ENCODE measurements at places on chromosomes 4 and X.

- DNase-seq: no peak
Measured at GRCh38 chrX:45766981-45767501, 566.4 kb upstream of the DIPK2B start.

- no peak for DNase-seq
Measured at GRCh38 chr4:36310793-36311192, 29.4 kb downstream of the DTHD1 start.

DNA sequence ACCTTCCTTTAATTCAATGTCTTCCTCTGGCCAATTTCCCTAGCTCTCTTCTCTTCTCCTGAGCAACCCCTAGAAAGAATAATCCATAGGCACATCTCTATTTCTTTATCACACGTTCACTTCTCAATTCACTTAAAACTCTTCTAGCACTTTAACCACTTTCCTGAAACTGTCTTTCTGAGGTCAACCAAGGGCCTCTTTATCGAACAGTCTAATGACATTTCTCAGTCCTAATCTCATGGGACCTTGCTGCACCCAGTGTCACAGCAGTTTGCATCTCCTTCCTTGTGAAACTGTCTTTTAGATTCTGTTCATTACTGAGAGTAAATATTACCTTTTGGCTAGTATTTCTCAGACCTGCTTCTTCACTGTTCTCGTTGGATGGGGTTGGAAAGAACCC is 285.3 kb upstream of the RASGEF1B start:
- no peak for DNase-seq

DNA sequence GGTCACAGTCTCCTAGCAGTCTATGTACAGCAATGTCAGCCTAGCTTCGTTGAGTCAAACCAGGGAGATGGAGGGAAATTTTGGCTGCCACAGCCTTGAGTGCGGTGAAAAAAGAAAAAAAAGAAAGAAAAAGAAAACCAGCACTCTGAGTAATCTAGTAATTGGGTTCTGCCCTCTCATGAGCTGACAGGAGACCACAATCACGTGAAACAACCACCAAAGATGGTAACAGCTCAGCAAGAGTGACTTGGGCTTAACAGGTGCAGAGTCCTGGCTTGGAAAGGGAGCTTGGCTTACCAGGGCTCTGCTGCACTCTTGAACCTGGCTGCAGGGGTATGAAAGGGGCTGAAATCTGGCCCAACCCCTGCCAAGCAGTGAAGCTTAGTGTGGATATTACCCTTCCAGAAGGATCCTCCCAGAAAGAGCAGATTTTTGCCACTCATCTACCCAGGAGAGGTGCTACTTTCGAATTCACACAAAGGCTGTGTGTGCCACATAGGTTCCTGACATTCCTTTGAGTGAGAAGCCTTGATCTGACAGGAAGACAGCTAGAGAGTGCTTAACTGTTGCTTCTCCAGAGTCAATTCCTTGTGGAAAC is 350.3 kb downstream of the PTTG2 start:
- no peak for DNase-seq

- DNase-seq: no peak
Measured at GRCh38 chrX:80550722-80551121, 130.5 kb downstream of the TENT5D start.

DNA sequence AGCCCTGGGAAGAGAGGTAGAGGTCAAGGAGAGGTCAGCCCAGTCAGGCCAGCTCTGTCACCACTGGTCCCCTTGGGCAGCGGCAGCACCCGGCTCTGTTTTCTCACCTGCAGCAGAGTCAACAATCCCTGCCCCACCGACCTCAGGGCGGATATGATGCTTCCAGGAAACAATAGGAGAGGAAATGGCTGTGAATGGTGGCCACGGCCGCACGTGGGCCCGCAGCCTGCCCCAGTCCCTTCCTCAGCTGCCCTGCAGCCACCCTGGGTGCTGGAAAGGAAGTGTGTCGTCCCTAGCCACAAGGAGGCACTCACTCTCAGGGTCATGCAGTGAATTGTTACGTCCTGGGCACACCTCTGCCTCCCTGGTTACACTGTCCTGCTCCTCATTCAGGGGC is 92.5 kb upstream of the ENPP6 start:
- no peak for DNase-seq

DNA sequence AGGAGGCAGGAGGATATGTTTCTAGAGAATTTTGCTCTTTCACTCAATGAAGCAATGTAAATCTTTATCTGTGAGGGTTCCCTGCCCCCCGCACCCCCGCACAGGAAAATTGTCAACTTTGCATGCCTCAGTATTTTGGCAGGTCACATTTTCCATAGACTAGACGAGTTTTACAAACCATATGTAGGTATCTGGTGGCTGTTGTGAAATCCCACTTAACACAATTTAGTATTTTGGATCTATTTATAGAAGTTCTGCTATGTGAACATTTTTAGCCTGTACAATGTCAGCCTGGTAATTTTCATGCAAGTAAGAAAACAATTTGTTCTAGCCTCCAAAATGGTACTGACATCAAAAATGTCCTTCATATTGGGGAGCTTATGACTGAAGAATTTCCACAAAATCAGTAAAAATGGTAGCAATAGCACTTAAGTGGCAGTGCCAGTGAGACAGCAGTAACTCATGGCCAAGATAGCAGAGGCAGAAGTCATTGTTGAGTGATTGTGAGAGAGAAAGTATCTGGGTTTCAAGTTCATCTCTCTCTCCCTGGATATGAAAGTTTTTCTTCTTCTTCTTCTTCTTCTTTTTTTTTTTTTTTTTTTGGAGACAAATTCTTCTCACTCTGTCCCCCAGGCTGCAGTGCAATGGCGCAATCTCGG is 12.4 kb upstream of the FRYL start:
- DNase-seq: no peak

GRCh38 chr4:48945981-48946380 is 39.4 kb upstream of the OCIAD2 start:
- DNase-seq: no peak

DNA sequence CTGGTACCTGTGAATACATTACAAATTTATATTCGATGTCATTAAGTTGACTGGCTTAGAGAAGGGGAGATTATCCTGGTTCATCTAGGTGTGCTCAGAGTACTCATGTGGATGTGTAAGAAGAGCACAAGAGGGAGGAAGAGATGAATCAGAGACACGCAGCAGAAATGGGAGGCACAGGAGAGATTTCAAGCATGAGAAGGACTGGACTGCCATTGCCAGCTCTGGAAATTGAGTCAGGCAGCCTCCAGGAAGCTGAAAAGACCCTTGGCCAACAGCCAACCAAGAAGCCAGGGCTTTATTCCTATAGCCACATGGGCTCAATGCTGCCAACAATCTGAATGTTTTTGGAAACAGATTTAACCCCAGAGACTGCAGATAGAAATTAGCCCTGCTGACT is 1390.0 kb downstream of the STIM2 start:
- DNase-seq: no peak

- DNase-seq: no peak
Measured at GRCh38 chr4:107666134-107666533, 53.9 kb downstream of the PAPSS1 start.

DNA sequence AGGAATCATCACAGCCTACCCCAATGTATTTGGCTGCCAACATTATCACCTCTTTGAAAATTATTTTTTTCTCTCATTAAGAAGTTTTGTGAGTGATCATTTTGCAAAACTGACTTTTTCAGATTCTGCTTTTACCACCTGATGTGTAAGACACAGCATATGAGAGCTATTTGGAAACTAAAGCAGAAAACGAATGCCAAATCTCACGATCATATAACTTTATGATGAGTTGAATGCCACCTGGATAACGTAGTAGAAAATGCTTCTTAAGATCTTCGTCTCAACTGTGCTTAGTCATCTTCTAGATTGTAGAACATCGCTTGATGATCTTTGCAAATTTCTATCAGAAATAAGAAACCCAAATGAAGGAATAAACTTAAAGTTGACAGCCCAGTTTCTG is 21.3 kb upstream of the GRXCR1 start:
- no peak for DNase-seq

DNA sequence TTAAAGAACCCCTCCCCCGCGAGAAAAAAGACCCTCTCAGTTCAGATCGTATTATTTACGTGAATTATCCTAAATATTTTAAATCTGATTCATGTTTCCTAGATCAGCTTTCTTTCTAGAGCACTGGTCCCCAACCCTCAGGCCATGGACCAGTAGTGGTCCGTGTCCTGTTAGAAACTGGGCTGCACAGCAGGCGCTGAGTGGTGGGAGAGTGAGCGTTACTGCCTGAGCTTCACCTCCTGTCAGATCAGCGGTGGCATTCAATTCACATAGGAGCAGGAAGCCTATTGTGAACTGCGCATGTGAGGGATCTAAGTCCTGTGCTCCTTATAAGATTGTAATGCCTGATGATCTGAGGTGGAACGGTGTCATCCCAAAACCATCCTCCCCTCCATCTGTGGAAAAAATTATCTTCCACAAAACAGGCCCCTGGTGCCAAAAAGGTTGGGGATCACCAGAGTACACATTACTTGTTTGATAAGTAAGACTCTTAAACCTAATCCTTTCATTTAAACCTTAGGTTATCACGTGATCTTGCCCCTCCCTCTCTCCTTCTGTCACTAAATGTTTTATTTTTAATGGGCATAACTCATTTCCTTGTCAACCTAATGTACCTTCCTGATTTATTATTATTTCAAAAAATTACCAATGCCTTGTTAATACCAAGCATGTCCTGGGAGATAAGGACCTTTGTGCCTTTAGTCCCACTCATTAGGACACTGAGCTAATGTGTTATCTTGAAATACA is 442.9 kb downstream of the TLL1 start:
- no peak for DNase-seq

DNA sequence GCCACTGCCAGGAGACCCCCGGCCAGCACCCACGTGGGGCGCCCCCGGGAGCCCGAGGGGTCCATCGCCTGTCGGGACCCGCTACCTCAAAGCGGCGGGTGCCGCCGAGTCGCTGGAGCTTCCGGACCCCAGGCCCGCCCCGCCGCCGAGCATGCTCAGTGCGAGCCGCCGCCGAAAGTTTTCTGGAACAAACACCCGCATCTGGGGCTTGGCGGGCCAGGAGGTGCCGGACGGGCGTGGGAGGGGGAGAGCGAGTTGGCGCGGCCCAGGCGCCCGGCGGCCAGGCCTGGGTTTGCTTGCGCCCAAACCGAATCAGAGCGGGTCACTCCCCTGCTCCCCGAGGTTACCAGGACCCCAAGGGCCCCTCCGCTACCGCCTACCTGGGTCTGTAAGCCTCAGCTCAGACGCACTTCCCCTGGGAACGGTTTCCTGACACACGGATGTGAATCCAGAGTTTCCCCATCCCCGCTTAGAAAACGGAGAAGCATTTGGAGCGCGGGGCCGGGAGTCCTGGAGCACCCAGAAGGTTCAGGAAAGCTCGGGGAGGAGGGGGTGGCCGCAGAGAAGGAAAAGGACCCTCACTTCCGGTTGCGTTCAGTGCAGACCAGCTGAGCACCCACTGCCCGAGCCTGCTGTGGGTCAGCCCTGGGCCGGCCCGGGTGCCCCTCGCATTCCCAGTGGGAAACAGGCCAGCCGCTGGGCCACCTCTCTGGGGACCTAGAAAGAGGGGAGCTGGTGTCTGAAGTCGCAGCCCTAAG is at the start of gene EVC2:
EVC2 (minus strand) TSS at position 111 of the 758 bp plus-strand sequence; CDS start at position 65, 46 bp downstream.
- DNase-seq: peak; percentile 16

DNA sequence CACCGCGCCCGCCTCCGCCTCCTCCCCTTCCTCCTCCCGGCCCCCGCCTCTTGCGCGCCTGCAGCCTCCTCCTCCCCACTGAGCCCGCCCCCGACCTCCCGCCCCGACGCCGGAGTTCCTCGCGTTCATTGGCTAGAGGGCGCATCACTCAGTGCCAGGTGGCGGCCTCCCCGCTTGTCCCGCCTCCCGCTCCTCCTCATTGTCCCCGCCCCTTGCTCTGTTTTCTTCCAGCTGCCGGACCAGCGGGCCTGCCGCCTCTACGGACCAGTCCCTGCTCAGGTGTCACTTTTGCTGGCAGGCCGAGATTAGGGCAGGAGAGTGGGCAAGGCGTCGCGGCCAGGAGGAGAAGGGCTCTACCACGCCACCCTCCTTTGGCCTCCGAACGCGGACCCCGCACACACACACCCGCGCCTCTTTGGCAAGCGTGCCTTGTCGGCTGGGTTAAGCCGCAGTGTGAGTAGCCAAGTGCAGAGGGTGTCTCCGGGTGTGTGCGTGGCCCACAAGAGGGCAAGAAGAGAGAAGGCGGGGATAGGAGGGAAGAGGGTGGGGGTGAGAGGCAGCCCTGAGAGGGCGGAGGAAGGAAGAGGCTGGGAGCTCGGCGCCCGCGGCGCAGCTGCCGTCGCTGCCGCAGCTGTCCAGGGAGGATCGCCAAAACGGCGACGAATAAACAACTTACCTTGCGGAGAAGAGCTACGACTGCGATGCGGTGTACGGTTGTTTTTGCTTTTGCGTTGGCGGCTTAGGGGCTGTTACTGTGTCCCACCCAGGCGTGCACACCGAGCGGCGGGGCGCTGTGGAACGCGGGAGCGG is 436 bp upstream of the PPP3CA start:
- peak; percentile 98 for DNase-seq

DNA sequence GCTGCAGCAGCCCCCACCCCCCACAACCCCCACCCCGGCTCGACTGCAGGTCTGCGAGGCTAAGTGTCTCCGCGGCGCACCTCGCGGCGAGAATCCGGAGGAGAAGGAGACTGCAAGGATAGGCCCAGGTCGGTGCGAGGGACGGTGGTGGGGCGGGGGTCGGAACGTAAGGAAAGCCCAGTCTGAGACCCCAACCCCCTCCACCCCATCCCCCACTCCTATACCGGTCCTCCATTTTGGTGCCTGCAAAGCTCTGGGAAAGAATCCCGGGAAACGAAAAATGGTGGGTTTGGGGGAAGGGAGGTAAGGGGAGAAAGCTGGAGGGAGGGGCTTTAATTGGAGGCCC is 614 bp downstream of the BEX3 start:
- DNase-seq: peak; percentile 25

DNA sequence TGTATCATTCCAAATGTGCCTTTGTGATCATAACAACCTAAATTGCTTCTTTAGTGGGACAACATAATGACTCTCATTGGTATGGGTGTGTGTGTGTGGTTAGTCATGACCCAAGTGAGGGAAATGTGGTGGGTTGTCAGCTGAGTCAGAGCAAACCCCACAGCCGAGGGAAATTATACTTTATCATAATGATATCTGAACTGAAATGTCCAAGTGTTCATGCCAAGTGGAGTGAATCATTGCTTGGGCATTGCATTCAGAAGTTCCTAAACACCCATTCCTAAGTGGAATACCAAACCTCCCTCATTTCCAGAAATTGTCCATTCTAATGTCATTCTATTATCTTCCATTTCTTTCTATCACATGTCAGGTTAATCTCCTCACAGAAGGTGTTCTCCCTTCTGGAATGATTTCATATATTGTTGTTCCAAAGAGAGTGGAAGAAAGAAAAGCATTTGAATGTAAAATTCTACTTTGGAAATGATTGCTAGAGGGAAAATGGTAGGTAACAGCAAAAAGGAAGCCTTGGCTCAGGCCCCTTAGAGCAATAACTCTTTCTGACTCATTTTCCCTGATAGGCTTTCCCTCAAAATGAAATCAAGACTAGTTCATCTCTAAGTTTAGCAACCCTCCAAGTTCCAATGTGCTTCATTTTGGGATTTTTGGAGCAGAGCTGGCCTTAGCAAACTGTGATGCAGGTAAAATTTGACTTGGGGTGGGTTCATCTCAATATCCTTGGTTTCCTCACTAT is 230.7 kb upstream of the KCNIP4 start:
- no peak for DNase-seq

DNA sequence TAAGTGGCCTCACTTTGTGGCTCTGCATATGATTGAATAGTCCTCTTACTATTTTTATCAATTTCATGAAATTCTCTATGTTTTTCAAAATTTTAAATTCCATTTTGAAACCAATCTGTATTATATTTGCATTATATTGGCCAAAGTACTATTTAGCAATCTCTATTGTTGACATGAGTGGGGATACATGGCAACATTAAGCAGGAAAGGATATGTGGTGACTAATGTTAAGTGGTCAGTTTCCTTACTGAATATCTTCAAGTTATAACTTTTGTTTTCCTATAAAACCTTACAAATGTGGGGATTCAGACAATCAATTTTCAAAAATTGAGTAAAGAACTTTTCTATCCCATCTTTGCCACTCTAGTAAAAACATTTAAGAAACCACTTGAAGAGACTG is 10.2 kb downstream of the BBS7 start:
- no peak for DNase-seq

All from NCI-H1092 treated with DMSO at 0.1 percent for 48 hours (cell line).